ENCODE measurements at places on chromosomes 12 and 14.

GRCh38 chr12:65477721-65478120 lies 199.2 kb downstream of the MSRB3 start:
- DNase-seq = no peak

DNA sequence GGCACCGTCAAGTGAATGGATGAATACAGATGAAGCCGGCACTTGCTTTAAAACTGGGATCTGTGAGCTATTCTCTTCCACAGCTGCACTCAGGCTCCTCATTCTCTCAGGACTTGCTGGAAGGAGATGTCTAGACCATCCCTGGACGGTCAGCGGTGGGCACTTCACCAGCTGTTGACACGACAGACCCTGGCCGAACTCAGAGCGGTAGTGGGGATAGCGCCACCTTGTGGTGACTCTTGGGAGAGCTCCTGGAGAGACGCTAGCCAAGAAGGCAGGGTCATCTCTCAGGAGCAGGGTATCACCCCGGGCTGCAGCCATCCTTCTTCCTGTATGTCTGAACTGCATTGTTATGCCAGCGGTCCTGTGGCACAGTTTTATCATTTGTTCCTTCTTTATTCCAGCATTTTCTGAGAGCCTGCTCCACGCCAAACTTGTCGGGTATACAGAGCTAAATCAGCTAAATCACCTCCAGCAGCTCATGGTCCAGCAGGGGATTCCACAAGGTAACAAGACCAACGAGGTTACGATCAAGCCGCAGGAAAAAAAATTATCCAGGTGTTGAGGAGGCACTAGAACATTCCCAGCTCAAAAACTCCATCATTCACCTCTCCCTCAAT lies 10.0 kb downstream of the WNT1 start:
- DNase-seq = no peak

DNA sequence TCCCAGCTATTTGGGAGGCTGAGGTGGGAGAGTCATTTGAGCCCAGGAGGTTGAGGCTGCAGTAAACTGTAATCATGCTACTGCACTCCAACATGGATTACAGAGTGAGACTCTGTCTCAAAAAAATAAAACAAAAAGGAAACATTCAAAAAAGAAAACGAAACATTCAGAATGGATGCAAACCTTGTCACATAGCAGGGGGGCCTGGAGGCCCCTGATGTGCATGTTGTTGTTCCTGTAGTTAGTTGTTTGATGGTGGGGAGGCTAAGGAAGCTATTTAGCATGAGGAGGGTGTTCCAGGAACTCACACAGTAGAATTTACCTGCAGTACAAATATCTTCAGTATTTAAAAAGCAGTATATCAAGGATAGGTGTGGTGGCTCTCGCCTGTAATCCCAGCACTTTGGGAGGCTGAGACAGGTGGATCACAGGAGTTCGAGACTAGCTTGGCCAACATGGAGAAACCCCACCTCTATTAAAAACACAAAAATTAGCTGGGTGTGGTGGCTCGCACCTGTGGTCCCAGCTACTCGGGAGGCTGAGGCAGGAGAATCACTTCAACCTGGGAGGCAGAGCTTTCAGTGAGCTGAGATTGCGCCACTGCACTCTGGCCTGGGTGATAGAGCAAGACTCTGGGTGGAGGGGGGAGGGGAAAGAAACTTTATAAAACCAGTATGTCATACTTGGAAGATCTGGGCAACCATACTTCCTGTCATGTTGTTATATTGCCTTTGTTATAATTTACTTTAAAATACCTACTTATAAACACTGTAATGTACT lies 17.6 kb upstream of the AEBP2 start:
- no peak for DNase-seq

GRCh38 chr14:21047378-21047781 lies 5.2 kb downstream of the RNASE7 start:
- no peak for DNase-seq

Measured in epithelial cell of prostate (primary cell).